ENCODE measurements at places on chromosomes 13 and 19. TPM values are rescaled to one million over a fixed set of nuclear protein-coding genes. Genes with fewer than 3 reads are reported as not detected.

Gene MYH14
- total RNA-seq = 0.28 TPM

Gene ZNF471
- 3.2 TPM for total RNA-seq

Gene RASL11A
- 2.8 TPM for total RNA-seq

Gene OR10H1
- not detected for total RNA-seq

Gene POP4
- total RNA-seq = 98.7 TPM

Gene KLK1
- total RNA-seq = not detected

Gene ATP4B
- not detected for total RNA-seq

Gene ZFP82
- total RNA-seq = 5.2 TPM

Gene ADAT3
- 6.2 TPM for total RNA-seq

Gene C19orf33
- total RNA-seq = not detected

Gene PPM1N
- 0.60 TPM for total RNA-seq

Gene CFD
- not detected for total RNA-seq

Gene FBN3
- total RNA-seq = not detected

Gene ZNF878
- total RNA-seq = 0.17 TPM

Measured in dermis blood vessel endothelial cell (primary cell).